ENCODE measurements at places on chromosomes 12 and 14.

- DNase-seq: no peak
Measured at GRCh38 chr12:49869816-49870500, 27.1 kb upstream of the BCDIN3D start.

- DNase-seq: no peak
Measured at GRCh38 chr12:31280183-31280582, 45.8 kb downstream of the SINHCAF start.

DNA sequence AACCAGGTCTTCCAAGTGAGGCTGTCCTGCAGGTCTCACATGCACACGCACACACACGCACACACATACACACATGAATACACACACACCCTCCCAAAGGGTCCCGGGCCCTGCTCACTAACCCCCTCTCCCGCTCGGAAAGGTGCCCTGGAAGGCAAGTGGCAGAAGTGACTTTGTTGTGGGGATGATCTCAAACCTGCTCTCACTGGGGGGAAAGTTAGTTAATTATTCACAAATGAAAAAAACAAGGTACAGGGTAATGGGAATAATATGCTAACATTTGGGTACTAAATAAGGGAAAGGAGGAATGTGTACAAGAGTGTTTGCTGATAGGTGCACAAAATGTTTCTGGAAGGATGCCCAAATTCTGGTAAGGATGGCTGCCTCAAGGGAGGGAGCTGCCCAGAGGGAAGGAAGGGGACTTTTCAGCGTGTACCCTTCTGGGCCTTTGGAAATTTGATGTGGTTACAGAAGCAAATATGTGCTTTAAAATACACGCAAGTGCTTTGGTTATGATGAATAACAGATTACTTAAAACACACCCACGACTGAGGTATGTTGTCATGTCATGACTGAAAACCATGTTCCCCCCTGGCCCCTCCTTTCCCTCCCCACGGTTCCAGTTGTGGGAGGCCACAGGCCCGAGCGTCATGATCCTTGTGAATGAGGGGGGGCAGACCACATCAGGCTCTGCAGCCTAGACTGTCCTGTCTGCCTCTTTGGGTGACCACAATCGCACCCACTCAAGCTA is 43.3 kb upstream of the PLEKHG6 start:
- no peak for DNase-seq

- no peak for DNase-seq
Measured at GRCh38 chr12:120706029-120706428, 4.2 kb upstream of the UNC119B start.

DNA sequence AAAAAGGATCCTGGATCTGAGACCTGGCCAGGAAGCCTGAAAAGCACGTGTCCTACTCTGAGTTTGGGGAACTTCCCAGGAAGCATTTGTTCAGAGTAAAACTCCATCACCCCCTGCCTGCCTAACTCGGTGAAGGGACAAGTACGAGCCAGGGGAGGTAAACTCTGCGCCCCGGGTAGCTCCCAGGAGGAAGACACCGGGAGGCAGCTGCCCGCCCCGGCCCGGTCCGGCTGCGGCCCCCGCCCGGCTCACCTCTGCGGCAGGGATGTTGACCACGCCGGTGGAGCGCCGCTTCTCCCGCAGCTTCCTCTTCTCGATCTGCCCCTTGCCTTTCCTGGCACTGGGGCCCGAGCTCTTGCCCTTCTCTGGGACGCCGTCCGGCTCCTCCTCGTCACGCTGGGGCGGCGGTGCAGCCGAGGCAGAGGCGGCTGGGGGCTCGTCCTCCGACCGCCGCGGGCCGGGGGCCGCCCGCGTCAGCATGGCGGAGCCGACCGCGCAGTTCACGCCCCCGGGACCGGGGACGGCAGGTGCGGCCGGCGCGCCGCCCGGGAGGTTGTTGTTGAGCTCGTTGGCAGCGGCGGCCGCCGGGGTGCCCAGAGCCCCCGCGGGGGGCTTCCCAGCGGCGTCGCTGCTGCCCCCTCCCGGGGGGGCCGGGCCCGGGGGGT is 1.2 kb downstream of the PAWR start:
- no peak for DNase-seq

- DNase-seq: no peak
Measured at GRCh38 chr14:56885825-56886224, 75.5 kb upstream of the OTX2 start.

- peak; percentile 21 for DNase-seq
Measured at GRCh38 chr14:34981743-34982420, 910 bp upstream of the SRP54 start.

- no peak for DNase-seq
Measured at GRCh38 chr14:100780246-100780645, 45.7 kb upstream of the MEG3 start.

- DNase-seq: no peak
Measured at GRCh38 chr14:104436047-104436591, 143.4 kb upstream of the C14orf180 start.
